OCI-M1 (cell line): ENCODE measurements at places on chromosomes 16 and 17.

- no peak for DNase-seq
Observed at GRCh38 chr17:74963656-74964055, 8.9 kb downstream of the HID1 start.

DNA sequence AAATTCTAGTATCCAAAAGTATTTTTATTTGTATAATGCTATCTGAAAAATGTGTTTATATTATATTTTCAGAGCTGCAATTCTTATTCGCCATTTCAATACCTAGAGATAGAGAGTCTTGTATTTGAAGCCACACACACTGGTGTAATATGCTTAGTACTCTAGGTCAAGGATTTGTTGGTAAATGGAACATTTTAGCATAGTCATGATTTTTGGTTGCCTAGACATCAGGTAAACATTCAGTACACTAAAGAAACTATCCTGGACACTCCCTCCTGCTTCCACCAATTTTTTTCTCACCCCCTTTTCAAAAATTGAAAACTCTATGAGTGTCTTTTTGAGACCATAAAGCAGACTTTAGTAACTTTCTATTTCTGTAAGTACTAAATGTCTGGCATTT is 20.8 kb downstream of the ABHD15 start:
- peak; percentile 32 for DNase-seq

DNA sequence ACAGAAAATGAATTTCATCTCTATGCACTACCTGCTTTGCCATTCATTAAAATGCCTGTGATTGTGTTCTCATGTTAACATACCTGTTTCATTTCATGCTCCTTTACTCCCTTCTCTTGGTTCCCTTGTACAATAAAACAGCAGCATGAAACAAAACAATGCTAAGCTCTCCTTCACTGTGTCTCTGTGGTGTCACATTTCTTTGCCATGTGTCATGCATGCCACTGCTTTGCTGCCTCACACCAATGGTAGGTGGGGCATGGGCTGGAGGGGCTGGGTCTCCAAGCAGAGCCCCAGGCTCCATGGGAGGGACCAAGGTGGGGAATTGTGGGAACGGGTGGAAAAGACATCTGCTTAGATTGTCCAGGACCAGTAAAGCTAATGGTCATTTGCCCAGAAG is 83.6 kb downstream of the RGS9 start:
- no peak for DNase-seq

- peak; percentile 56 for DNase-seq
Observed at GRCh38 chr17:78315355-78316114, 44.3 kb downstream of the SOCS3 start.

DNA sequence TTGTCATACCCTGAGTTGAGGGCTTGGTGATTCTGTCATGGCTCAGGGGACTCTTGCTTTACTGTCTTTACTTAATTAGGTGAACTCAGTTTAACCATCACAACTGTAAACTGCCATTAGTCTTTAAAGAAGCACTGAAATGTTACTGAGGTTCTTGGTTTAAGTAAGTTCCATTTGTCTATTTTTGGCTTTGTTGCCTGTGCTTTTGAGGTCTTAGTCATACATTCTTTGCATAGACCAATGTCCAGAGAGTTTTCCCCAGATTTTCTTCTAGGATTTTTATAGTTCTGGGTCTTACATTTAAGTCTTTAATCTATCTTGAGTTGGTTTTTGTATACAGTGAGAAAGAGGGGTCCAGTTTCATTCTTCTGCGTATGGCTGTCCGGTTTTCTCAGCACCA is 137.5 kb downstream of the SOCS1 start:
- DNase-seq, result no peak

DNA sequence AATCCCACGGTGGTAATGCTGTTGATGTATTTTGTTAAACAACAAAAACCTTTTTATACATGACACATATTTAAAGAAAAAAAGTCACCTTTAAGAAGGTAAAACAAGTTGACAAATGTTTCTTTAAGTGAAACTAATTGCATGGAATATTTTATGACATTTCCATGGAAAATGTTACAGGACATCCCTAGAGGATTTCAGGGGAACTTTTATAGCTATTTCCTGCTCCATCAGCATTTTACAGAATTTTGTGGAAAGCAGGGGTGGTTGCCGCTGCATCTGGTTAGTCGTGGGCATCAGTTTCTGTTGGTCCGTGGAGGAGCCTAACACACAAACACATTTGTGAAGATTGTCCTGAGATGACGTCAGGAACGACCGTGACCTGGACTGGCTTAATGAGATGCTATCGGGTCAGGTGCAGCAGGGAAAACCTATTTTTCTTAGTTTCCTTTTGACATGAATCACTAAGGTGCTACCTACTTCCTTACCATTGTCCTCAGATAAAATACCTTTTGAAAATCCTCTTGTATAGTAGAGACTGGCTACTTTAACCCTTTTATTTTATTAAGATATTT is 305.1 kb downstream of the MAP2K6 start:
- no peak for DNase-seq

GRCh38 chr17:28718333-28719020 is 809 bp upstream of the RAB34 start:
- DNase-seq, result no peak

GRCh38 chr16:63312346-63312745 is 1276.1 kb upstream of the CDH8 start:
- DNase-seq, result peak; percentile 87

- DNase-seq, result no peak
Observed at GRCh38 chr16:54980821-54981220, 50.2 kb downstream of the IRX5 start.

- no peak for DNase-seq
Observed at GRCh38 chr17:44354582-44355561, 8.8 kb downstream of the FAM171A2 start.

DNA sequence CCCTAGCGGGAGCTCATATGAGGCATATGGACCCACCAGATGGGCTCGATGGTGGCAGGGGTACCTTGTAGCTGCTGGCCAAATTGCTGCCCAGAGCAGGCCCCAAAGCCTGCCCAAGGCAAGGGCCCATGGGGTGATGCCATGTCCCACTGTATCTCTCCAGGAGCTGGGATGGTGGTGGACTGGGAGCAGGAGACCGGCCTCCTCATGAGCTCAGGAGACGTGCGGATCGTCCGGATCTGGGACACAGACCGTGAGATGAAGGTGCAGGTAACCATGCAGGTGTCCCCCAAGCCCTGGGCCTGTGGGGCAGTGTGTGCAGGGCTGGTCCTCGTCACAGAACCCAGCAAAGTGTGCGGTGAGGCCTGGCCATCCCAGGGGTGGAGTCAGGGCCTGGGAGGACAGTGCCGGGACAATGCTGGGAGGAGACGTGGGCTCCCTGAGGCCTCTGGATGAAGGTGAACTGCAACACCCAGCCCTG is 34.1 kb upstream of the CHMP6 start:
- DNase-seq, result no peak

GRCh38 chr16:23905027-23905426 is 69.2 kb downstream of the PRKCB start:
- DNase-seq, result no peak

- DNase-seq, result no peak
Observed at GRCh38 chr17:31431098-31431851, 39.8 kb downstream of the RAB11FIP4 start.

GRCh38 chr16:86578611-86579267 is 390 bp downstream of the FOXL1 start:
- DNase-seq, result no peak

DNA sequence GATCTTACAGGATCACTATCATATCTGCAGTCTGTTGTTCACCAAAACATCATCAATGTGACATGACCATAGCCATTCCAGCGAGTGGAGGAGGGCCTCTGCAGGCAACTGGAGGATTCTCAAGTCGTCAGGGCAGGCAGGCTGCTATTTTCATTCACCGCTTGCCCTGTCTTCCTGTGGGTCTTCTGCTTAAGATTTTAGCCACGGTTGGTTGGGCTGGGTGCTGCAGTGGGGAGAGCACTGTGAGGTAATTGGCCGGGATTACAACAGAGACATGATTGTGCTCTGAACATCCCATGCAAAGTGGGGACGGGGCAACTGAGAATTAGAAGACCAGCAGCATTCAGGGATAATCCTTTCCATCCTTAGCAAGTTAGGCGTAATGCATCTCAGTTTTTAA is 245.9 kb downstream of the CPPED1 start:
- DNase-seq, result no peak

DNA sequence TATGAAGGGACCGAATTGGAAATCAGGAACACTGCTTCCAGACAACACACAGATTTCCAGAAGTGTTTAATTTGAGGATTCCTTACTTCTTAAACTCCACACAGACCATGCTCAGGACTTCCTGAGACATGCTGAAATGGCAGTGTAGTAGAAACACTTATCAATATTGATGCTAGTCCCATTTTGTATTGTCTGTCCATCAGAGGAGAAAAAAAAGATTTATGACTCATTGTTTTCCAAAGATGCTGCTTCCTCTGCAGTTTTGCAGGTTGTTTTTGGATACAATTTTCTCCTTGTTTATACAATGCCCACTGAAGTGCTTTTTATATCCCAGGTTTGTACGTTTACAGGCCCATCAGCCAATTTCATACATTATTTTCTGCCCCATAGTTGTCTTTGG is 68.3 kb upstream of the TANC2 start:
- no peak for DNase-seq

GRCh38 chr17:67712375-67712774 is 5.4 kb upstream of the NOL11 start:
- DNase-seq, result peak; percentile 60

DNA sequence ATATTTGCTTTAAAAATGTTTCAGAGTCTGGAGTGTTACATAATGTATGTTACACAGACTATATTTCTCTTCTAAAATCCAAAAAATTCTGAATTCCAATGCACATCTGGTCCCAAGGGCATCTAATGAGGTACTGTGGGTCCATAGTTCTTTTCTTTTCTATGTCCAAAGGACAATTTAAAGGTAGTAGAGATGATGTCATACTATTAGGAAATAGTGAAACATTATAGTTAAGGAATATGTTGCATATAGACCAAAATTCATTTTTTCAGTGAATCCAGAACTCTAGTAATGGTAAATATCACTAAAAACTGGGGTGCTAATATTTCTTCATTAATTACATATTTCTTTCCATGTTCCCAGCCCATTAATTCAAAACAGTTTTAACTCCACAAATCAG is 23.0 kb downstream of the NME2 start:
- no peak for DNase-seq

DNA sequence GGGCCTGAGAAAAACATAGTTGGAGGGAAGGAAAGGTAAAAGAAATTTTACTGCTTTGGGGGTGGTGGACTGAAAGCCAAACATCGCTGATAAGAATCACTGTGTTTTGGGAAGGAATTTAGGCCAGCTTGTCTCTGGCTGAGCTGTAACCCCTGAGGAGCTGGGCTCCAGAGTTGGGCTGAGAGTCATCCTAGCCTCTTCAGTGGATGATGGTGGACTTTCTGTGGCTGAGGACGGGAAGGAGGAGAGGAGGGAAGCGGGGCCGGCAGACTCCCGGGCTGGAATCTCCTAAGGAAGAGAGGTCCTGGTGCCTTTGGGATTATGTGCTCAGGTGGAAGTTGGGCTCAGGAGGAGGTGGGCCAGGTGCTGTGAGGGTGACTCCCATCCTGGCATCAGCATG is 8.6 kb downstream of the WNT9B start:
- DNase-seq, result no peak

DNA sequence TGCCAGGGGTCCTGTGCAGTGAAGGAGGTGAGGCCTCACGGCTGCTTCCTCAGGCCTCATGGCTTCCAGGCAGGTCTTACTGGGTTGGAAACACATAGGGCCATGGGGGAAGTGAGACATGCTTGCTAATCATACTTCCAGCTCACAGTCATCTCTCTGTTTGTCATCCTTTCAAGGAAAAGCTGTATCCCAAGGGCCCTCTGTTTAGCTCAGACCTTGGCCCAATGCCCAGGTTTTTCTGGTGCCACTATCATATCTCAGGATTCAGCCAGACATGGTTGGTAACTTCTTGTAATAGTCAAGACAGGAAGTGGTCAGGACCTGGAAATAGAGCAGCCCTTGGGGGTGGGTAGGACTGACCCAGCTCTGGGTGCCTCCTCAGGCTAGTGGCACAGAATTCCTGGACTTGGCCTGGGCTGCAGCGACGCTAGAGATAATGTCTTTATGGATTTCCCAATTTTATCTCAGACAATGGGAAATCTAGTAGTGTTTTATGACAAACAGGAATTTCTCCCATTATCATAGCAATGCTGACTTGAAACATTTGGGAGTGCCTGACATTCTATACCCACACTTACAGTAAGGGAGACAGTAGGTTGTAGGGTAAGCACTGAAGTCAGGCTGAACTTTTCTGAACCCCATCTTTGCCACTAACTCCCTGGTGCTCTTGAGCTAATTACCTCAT is 13.5 kb upstream of the ITGB3 start:
- peak; percentile 98 for DNase-seq

DNA sequence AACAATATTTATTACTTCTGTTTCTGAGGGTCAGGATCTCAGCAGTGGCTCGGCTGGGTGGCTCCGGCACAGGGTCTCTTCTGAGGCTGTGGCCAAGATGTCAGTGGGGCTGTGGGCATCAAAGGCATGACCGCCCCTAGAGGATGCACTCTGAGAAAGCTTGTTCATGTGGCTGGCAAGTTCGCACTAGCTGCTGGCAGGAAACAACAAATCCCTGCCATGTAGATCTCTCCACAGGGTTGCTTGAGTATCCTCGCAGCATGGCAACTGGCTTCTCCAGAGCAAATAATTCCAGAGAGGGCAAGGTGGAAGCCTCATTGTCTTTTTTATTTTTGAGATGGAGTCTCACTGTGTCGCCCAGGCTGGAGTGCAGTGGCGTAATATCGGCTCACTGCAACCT is 12.5 kb downstream of the KCTD13 start:
- no peak for DNase-seq

DNA sequence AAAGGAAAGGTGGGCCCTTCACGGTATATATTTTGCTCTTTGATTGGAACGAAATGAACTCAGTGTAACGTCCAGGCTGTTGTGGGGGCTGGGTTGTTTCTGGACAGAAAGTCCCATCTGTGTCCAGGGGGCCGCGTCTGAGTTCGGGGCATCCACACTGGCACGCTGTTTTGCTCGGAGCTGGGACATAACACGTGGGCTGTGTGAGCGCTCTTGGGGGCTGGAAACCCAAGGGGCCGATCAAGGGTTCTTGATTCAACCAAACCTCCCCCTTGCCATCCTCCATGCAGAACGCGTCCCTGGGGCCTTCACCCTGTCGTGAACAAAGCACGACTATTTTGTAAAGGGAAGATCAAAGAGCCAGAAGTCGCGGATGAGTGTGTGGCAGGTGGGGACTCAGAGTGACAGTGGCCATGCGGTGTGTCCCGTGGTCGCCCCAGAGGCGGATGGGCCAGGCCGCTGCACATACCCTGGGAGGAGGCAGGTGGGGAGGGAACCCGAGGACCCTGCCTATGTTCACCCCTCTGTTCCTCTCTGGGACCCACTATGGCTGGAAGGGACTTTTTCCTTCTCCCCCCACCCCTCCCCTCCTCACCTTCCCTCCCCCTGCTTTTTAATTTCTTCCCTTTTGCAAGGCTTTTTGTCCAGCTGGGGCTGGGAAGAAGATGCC is 387.2 kb downstream of the SEC14L1 start:
- no peak for DNase-seq
